Left kidney (tissue), 8 donors: ENCODE measurements at places on chromosomes 4 and X. TPM values are rescaled to one million over a fixed set of nuclear protein-coding genes. Genes with fewer than 3 reads are reported as not detected.

GRCh38 chr4:8101213-8102075 is 57.2 kb downstream of the ABLIM2 start:
- no peak for DNase-seq

DNA sequence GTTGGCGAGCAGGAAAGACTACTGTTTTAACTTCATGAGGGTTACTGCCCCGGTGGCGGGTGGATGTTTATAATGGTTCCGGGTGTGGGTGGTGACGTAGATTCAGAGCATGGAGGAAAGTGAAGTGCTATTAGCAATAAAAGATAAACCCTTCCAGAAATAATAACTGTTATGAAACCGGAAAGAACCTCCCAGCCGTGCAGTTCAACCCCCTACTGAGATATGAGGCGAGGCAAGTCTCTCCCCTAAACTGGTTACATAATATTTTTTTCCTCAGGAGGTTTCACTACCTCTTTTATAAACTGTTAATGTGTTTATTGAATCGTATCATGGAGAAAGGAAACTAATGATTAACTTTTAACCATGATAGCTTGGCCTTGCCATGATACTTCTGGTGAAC is 33.9 kb upstream of the STIM2 start:
- no peak for DNase-seq

- DNase-seq: no peak
Observed at GRCh38 chr4:6889101-6889735, 20.4 kb upstream of the TBC1D14 start.

Gene OTUD6A
- not detected for polyA plus RNA-seq

DNA sequence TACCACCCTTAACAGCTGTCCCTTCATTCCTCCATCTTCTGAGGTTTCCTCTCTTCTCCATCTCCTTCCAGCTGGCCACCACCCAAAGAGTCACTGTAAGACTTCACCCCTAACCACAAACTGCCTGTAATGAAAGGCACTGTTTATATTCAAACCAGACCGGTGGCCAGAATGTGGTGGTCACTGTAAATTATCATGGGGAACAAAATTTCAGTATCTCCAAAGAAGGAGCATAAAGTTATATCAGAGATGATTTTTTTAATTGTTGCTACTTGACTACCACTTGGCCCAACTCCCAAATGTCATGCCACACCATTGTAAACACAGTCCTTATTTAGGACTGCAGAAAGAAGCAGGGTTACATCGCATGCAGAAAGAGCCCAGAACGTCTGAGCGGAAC is 44.8 kb downstream of the SMARCA1 start:
- DNase-seq: no peak

Gene MAGEA2B
- polyA plus RNA-seq: not detected
